ENCODE measurements at places on chromosomes 4 and X.

- DNase-seq, result no peak
Observed at GRCh38 chr4:139907001-139907809, 241.6 kb downstream of the MGST2 start.

DNA sequence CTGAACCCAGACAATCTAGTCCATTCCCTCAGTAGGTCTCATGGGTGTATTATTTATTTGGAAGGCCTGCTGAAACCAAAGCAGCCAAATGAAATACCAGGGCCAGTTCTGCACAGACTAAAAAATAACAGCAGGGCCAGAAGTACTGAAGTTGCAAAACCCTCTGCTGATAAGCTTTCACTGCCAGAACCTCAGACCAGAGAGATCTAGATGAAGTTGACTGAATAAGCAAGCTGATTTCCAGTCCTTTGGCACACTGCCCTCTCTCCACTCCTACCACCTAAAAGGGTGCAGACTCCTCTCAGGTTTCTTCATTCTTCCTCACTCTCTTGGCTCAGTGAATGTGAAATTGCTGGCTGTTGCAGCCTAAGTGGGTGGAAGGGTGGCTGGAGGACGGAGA is 276.7 kb upstream of the KLF3 start:
- DNase-seq, result no peak

- DNase-seq, result no peak
Observed at GRCh38 chr4:159014859-159015258, 88.0 kb upstream of the RAPGEF2 start.

DNA sequence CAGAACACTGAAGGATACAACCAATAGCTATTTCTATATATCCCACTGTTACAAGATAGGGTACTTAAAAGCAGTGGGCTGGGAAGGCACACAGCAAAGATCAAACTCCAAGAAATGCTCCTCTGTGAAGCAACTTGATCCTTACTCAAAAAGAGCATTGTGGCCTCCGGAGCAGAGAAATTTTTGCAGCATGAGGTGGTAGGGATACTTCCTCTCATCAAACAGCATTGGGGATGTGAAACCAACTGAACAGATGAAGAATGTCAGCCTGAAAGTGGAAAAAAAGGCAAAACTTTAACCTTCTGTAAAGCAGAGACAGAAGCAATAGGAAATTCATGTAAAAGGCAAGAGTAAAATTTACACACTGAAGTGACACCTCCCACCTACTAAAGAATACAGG is 92.2 kb downstream of the HUWE1 start:
- DNase-seq, result no peak

- no peak for DNase-seq
Observed at GRCh38 chrX:46630141-46630540, 56.6 kb downstream of the CHST7 start.

Data from activated T-cell treated with anti-CD3 and anti-CD28 coated beads, Interleukin-2, amount 50 U/mL, for 4 hours (primary cell).